ENCODE measurements at places on chromosomes 13 and 19.

GRCh38 chr19:482186-483041 lies 13.9 kb upstream of the MADCAM1 start:
- no peak for DNase-seq

- no peak for DNase-seq
Observed at GRCh38 chr13:110304256-110304655, 2.7 kb downstream of the COL4A1 start.

DNA sequence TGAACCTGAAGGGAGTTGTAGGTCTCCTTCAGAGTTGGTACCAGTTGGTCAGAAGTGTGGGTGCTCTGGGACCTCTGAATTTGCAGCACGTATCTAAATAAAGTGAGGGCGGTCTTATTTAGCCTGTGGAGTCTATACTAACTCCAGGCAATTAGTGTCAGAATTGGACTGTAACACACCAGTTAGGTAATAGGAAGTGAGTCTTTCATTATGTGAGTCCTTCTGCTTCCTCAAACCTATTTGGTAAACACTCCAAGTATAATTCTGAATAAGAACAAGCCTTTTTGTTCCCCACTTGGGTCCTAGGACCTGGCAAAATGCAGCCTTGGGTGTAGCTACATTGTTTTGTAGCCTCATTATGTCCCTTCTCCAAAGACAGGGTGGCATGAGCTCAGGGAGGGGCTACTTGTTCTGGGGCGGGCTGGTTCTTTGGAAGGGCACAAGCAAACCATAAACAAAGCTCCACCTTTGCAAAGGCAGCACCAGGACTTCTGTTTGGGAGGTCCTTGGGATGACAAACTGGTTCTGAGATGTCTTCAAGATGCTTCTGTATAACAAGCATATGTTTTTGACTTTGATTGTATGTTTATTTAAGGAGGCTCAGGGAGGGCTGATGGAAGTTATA lies 418.0 kb downstream of the ZNF536 start:
- DNase-seq: no peak

DNA sequence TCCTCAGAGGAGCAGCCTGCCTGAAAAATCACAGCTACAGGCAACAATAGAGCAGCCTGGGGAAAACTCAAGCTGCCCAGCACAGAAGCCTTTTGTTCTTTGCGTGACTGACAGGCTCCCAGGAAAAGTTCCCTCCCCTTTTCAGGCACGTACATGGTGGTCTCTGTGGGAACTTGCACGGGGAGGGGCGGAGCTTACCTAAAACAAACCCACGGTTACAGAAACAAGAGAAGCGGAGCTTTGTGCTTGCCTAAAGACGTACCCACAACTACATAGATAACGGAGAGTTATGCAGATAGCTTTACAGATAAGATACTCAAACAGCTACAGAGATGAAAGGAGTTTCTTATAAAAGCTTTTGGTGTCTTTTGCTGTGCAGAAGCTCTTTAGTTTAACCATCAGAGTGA lies 11.4 kb downstream of the ETFB start:
- DNase-seq: peak; percentile 84

- DNase-seq: peak; percentile 11
Observed at GRCh38 chr13:75195495-75196146, 286.3 kb downstream of the TBC1D4 start.

GRCh38 chr19:2394442-2395292 lies 32.7 kb downstream of the TIMM13 start:
- no peak for DNase-seq

- DNase-seq: no peak
Observed at GRCh38 chr13:31629085-31629780, 110.1 kb upstream of the RXFP2 start.

DNA sequence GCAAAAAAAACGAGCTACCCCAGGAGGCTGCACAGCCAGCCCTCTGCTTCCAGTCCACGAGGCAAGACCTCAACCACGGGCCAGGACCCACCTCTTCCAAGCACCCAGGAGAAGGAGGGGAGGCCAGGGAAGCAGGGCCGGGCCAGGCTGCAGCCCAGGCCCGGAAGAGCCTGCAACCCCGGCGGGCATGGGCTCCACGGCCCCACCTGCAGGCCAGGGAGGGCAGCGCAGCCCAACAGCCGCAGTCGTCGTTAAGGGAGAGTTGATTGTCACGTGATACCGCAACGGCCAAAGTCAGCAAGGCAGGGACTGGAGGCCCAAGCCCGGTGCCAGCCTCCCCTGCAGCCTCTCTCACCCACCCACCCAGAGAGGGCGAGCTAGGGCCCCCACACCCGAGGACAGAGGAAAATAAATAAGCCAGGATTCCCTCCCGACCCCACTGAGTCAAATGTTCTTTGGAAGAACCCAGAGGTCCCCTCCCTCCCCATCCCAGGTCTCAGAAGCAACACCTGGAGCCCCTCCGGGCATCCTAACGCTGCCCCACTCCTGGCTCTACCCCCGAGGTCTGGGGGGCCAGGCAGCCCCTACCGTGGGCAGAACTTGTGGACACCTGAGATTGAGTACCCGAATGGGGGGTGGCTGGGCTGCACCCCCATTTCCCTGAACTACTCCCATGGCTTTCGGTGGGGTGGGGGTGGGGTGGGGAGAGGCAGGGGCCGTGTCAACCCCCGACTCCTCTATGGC lies 5.2 kb upstream of the REXO1 start:
- peak; percentile 91 for DNase-seq

DNA sequence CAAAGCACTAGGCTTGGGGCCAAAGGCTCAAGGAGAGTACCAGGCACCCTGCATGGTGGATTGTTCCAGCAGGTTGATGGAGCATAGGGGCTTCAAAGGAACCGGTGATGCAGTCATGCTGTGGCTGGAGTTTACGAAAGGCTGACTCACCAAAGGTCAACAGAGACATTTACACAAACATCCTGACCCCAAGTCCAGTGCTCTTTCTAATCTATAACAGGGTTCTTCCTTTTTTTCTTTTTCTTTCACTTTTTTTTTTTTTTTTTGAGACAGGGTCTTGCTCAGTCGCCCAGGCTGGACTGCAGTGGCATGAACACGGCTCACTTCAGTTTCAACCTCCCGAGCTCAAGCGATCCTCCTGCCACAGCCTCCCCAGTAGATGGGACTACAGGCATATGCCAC lies 35.6 kb upstream of the TPTE2 start:
- no peak for DNase-seq

DNA sequence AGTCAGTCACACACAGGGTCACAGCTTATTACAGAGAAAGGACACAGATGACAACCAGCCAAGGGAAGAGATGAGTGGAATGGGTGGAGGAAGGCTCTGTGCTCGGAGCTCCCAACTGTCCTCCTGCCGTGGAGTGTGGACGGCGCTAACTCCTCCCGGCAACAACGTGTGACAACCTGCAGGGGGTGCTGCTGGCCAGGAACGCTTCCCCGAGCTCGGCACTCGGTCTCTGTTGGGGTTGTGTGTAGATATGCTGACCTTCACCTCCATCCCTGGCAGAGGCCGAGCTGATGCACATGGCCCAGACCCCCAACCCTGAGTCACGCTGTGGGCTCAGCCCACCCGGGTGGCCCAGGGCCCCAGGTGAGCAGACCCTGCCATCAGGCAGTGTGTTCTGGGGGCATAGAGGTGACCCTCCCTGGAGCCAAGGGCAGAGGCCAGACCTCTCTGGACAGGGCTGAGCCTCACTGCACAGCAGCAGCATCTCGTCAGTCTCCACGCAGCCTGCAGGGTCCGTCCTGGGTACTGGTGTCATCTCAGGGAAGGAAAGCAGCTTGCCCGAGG lies 14.1 kb downstream of the ZNF444 start:
- DNase-seq: peak; percentile 70

DNA sequence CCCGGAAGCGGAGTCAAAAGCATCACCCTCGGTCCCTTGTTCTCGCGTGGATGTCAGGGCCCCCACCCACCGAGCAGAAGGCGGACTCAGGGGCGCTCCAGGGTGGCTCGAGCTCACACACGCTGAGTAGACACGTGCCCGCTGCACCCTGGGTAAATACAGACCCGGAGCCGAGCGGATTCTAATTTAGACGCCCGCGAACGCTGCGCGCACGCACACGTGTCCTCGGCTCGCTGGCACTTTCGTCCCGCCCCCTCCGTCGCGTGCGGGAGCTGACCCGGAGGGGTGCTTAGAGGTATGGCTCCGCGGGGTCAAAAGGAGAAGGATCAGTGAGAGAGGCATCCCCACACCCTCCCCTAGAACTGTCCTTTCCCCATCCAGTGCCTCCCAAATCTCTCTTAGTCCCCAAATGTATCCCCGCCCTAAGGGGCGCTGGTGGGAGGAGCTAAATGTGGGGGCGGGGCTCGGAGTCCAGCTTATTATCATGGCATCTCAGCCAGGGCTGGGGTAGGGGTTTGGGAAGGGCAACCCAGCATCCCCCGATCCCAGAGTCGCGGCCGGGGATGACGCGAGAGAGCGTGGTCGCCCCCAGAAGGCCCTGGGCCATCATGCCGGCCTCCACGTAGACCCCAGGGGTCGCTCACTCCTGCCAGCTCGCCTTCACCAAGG lies 451 bp upstream of the ICAM5 start:
- DNase-seq: peak; percentile 58

GRCh38 chr13:49627831-49628652 lies at the start of gene ARL11:
ARL11 (plus strand) TSS chr13:49628507; CDS start chr13:49630448, 1,941 bp downstream.
- DNase-seq: peak; percentile 88

GRCh38 chr13:52428295-52428694 lies 22.1 kb downstream of the VPS36 start:
- DNase-seq: peak; percentile 86

- no peak for DNase-seq
Observed at GRCh38 chr19:58509731-58510083, 2.1 kb downstream of the SLC27A5 start.

DNA sequence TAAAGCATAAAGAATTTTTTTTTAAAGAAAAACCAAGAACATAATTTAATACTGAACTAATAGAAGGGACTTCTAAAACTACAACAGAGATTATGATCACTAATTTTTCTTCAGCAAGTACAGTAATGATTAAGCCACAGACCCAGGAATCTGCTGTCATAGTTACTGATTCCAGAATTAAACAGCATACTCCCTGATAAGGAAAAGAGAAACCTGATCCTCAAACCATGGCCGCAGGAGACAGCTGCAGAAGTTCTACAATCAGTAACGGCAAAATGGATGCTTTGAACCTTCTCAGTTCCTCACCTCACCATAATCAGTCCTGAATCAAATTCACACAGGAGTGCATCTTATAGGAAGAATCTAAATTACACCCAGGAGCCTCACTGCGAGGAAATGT lies 939.0 kb upstream of the SLITRK1 start:
- DNase-seq: peak; percentile 13

All from mesendoderm (in vitro differentiated cells).